ENCODE measurements at places on chromosomes 2 and 18. TPM values are rescaled to one million over a fixed set of nuclear protein-coding genes. Genes with fewer than 3 reads are reported as not detected.

DNA sequence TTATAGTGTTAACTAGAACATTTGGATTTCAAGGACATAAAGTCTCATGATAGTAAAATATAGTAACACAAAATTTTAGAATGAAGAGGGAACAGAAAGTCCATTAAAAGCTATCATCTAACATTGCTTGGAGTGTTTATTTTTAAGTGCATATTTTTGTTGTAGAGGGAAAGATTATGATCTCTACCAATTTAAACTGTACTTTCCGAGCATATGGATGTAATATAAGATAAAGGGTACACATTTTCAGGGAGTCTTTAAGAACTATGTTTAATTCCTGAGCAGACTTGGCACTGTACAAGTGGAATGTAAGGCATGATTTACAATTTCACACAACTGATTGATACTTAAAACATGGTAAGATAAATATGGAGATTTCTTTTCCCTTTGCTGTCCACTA, 34.2 kb upstream of the ZNF804A start:
- no peaks in the 10 kb centered on the region for H3K27me3 ChIP-seq
- no peak overlapping the region for H3K27ac ChIP-seq
- no peaks in the 10 kb centered on the region for H3K36me3 ChIP-seq
- DNase-seq = no peak

GRCh38 chr2:157152362-157152761, 105.1 kb upstream of the GALNT5 start:
- no peak for DNase-seq
- no peaks in the 10 kb centered on the region for H3K4me1 ChIP-seq
- no peak overlapping the region for H3K27ac ChIP-seq
- no peaks in the 10 kb centered on the region for H3K36me3 ChIP-seq
- H3K4me3 ChIP-seq = no peak overlapping the region

GRCh38 chr2:28567061-28567471, 71.2 kb downstream of the PLB1 start:
- H3K4me1 ChIP-seq = peaks cover 4% of the 10 kb centered on the region
- no peak for DNase-seq
- H3K36me3 ChIP-seq = no peaks in the 10 kb centered on the region
- peak overlapping the region; percentile 40 for H3K4me3 ChIP-seq
- peak overlapping the region; percentile 64 for H3K27ac ChIP-seq

DNA sequence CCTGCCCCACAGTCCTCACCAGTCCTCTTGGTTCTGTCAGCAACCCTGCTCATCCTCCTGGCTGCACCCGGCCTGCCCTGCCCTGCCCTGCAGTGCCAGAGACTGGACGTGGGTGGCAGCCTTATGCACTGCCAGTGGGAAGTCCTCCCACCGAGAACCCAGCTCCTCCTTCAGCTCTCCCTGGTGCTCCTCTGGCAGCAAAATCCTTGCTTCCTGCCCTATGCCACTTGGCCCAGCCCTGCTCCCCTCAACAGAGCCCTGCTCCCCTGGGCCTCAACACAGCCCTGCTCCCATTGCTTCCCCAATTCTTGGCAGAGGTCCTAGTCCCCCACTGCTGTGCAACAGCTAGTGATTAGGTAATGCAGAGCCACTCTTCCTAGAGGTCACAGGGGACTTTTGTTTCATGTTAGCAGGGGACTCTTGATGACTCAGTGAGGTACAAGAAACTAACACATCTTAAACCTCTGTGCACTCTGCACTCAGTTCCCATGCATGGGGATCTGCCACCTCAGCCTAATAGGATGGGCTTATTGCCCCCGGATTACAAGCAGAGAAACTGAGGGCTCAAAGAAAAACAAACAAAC, 58.0 kb upstream of the EDAR start:
- no peak for DNase-seq
- H3K4me3 ChIP-seq = no peak overlapping the region
- no peak overlapping the region for H3K27ac ChIP-seq
- H3K36me3 ChIP-seq = no peaks in the 10 kb centered on the region
- no peaks in the 10 kb centered on the region for H3K4me1 ChIP-seq

- H3K4me1 ChIP-seq = peaks cover 8% of the 10 kb centered on the region
- no peak overlapping the region for H3K27ac ChIP-seq
- DNase-seq = no peak
- no peaks in the 10 kb centered on the region for H3K36me3 ChIP-seq
These were observed 114.9 kb upstream of the RAB27B start for GRCh38 chr18:54713386-54713785.

DNA sequence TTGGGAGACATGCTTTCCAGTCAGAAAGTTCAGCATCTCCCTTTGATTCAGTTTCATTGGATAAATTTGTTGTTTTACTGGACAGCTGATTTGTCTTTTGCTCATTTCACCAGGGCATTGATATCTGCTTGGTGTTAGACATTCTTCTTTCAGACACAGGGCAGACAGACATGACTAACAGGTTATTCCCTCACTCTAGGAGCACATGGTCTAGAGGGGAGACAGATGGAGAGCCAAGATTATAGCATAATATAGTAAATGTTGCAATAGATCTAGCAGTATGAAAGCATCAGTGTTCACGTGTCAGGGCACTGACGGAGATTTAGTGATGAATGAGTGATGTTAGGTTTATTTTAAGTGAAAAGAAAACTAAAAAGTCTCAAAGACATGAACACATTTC, 187.0 kb upstream of the CYRIA start:
- H3K36me3 ChIP-seq = no peaks in the 10 kb centered on the region
- no peak overlapping the region for H3K27ac ChIP-seq
- H3K4me3 ChIP-seq = no peak overlapping the region
- no peaks in the 10 kb centered on the region for H3K4me1 ChIP-seq
- DNase-seq = no peak

- no peaks in the 10 kb centered on the region for H3K4me1 ChIP-seq
- DNase-seq = no peak
- no peak overlapping the region for H3K4me3 ChIP-seq
- H3K36me3 ChIP-seq = no peaks in the 10 kb centered on the region
- no peak overlapping the region for H3K27ac ChIP-seq
These were observed 349.0 kb downstream of the TXNL1 start for GRCh38 chr18:56289381-56289780.

DNA sequence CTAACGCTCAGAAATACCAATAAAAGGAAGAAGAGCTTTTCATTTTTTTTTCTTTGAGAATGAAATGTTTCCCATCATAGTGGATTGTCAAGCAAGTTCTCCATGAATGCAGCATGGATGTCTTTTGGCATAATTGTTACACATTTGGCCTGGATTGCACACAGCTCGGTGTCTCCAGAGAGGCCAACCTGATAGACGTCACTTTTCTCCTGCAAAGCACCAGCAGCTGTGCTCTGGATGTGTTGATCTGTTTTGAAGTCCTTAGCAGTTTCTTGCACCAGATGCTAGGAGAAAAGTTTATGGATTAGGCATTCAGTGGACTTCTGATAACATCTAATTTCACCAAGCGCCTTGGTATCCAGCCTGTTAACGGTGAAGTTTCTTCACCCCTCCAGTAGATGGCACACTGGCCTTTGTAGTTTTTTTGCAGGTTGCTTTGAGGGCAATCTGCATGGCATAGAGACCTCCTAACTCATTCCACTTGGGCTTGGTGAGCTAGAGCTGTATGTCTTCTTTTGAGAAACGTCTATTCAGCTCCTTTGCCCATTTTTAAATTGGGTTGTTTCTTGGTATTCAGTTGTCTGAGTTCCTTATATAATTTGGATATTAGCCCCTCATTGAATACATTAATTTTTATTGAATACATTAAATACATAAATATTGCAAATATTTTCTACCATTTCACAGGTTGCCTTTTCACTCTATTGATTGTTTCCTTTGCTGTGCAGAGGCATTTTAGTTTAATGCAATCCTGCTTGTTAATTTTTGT, 59.7 kb downstream of the PTH2R start:
- no peaks in the 10 kb centered on the region for H3K36me3 ChIP-seq
- H3K27me3 ChIP-seq = no peaks in the 10 kb centered on the region
- DNase-seq = peak; percentile 28
- H3K4me3 ChIP-seq = no peak overlapping the region
- peaks cover 31% of the 10 kb centered on the region for H3K4me1 ChIP-seq

- H3K27ac ChIP-seq = no peak overlapping the region
- no peaks in the 10 kb centered on the region for H3K27me3 ChIP-seq
- H3K4me3 ChIP-seq = no peak overlapping the region
- no peak for DNase-seq
- H3K36me3 ChIP-seq = no peaks in the 10 kb centered on the region
These were observed 12.9 kb downstream of the LRRTM1 start for GRCh38 chr2:80291656-80292055.

DNA sequence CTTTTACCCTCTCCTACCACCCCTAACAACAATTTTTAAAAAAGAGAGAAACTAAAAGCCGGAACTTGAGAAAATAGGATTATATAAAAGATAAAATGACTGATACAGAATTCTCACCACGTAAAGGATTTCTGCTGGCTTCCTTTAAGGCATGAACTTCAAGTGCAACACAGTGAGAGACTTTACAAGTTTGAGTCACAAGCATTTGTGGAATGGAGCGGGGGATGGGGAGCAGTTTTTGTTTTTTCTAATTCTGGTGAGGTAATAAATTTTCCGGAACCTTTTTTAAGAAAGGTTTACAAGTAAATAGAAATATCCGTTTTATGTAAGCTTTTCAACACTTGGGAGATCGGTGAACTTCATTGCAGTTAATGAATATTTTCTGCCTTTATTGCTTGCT, 1.8 kb upstream of the CDH2 start:
- no peak overlapping the region for H3K27ac ChIP-seq
- H3K4me3 ChIP-seq = no peak overlapping the region
- peaks cover 15% of the 10 kb centered on the region for H3K27me3 ChIP-seq
- no peak for DNase-seq
- no peaks in the 10 kb centered on the region for H3K36me3 ChIP-seq

GRCh38 chr2:186590759-186591505, 1.1 kb downstream of the ITGAV start:
- peak overlapping the region; percentile 43 for H3K4me3 ChIP-seq
- no peaks in the 10 kb centered on the region for H3K36me3 ChIP-seq
- H3K27me3 ChIP-seq = no peaks in the 10 kb centered on the region
- DNase-seq = peak; percentile 17
- peak overlapping the region; percentile 92 for H3K27ac ChIP-seq

DNA sequence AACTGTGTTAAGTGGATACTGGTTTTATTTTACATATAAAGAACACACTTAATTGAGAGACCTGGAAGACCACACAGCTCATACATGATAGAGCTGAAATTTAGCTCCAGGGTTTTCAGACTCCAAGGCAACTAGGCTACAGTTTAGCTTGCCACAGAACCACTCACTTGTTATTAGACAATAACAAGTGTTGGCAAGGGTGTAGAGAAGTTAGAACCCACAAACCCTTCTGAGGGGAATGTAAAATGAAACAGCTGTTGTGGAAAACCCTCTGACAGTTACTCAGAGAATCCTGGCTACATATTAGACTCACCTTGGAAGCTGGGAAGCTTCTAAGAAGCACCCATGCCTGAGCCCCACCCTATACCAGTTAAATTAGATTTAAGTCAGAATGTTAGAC, 75.3 kb downstream of the MAP3K20 start:
- H3K4me3 ChIP-seq = no peak overlapping the region
- no peak overlapping the region for H3K27ac ChIP-seq

DNA sequence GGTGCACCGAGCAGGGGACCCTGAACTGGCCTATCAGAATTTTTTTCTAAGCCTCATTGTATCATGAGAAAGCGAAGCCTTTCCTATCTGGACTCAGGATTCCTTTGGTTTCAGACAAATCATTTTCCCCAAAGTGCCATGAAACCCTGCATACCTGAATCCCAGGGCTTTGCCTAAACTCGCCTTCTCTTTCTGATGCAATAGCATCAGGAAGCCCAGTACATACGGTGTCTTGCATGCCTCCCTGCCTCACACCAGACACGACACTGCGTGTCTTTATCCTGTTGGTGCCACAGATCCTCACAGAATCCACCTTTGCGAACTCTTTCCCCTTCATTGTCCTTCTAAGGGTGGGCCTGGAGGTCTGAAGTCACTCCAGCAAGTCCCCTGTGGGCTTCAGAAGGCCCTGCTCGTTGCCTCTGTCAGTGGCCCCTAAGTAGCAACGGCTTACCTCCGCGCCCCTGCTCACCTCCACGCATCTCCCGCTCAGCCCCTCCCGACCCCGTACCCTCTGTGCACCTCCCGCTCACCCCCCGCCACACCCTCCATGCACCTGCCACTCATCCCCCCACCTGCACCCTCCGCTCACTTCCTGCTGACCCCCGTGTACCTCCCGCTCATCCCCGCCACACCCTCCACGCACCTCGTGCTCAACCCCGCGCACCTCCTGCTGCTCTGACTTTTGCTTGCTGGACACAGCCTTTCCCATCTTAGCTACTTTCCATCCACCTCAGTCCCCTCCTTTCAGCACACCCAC, 83.4 kb downstream of the TPGS2 start:
- H3K36me3 ChIP-seq = no peaks in the 10 kb centered on the region
- H3K4me1 ChIP-seq = no peaks in the 10 kb centered on the region
- H3K27me3 ChIP-seq = no peaks in the 10 kb centered on the region
- H3K27ac ChIP-seq = no peak overlapping the region
- H3K4me3 ChIP-seq = no peak overlapping the region

GRCh38 chr2:218033590-218034496, 31.0 kb upstream of the TNS1 start:
- peaks cover 9% of the 10 kb centered on the region for H3K4me1 ChIP-seq
- H3K27ac ChIP-seq = no peak overlapping the region
- no peak for DNase-seq

DNA sequence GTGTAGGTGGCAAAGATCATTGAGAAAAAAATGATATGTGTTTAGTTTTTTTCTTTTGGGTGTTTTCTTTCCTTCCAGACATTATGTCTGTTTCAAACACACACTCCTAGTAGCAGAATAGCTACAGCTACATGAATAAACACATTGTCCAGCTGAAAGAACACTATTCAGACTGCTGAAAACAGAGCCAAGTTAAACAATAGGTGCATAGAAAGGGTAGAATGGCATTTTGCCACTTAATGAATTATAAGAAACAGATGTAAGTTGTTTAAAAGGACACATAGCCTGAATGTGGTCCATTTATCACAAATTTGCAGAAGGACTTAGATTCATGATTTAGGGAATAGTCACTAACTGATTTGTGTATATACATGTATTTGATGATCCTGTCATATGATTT, 20.1 kb downstream of the CTLA4 start:
- no peak overlapping the region for H3K27ac ChIP-seq
- H3K4me3 ChIP-seq = no peak overlapping the region
- no peak for DNase-seq
- no peaks in the 10 kb centered on the region for H3K27me3 ChIP-seq
- no peaks in the 10 kb centered on the region for H3K4me1 ChIP-seq
- no peaks in the 10 kb centered on the region for H3K36me3 ChIP-seq

Gene C2orf66
- total RNA-seq = 0.33 TPM

Gene MYOM1
- total RNA-seq = 21.8 TPM

Gene KYNU
- total RNA-seq = 0.78 TPM

Gene CDK5R2
- total RNA-seq = 0.78 TPM

Gene INSIG2
- total RNA-seq = 3.6 TPM

Gene KLF7
- total RNA-seq = 4.6 TPM

Gene CHRND
- not detected for total RNA-seq

Gene USP34
- total RNA-seq = 87.0 TPM

Gene ABHD1
- 0.33 TPM for total RNA-seq

Gene FER1L5
- 0.78 TPM for total RNA-seq

Gene STAT4
- 2.6 TPM for total RNA-seq
